ENCODE measurements at places on chromosomes 4 and X.
A peak's percentile ranks its signal among the peaks of the same experiment; 100 is the strongest.

GRCh38 chrX:30067677-30068076 lies 147.7 kb upstream of the MAGEB2 start:
- DNase-seq = no peak

DNA sequence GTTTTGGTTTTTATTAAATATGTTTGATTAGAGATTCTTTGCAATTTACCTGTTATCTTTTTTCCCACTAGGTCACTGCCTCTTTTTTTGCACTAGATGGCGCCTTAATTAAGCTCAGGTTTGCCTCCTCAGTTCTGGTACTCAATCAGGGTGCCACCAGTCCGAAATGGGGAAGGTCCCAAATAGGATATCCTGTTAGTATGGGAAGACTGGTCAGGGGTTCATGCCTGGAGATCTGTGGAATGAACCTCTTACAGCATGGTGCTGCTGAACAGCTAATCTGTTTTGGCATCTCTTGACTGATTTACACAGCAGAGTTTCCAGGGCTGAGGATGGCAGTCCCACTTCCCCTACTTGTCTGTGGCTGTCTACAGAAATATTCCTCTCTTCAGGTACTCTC lies 24.2 kb upstream of the VSIG1 start:
- no peak for DNase-seq

DNA sequence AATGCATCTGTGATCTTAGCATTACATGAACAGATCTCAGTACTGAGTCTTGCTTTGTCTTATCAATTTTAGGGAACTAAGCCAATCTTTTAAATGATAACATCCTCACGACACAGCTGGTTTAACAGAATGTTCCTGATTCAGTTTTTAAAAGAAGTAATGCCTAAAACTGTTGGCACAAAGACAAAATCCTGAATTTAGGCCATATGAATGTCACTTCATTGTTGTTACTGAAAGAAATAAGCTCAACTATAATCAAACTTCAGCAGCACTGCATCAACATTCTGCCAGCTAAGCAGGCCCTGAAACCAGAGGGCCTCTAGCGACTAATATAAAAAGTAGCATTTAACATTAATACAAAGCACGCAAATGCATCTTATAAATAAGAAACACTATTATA lies 130.6 kb downstream of the FRYL start:
- no peak for DNase-seq

DNA sequence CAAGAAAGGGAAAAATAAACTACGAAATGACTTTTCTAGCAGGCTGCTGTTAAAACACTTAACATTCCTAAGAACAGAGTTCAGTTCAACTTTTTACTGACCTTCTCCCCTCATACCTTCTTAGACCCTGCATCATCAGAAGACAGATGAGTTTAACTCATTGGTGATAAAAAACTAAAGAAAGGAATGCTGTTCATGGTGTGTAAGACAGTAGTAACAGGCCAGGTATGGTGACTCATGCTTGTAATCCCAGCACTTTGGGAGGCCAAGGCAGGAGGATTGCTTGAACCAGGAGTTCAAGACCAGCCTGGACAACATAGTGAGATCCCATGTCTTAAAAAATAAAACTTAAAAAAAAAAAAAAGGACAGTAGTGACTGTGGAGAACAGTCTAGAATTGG lies 16.2 kb downstream of the RBM47 start:
- no peak for DNase-seq

DNA sequence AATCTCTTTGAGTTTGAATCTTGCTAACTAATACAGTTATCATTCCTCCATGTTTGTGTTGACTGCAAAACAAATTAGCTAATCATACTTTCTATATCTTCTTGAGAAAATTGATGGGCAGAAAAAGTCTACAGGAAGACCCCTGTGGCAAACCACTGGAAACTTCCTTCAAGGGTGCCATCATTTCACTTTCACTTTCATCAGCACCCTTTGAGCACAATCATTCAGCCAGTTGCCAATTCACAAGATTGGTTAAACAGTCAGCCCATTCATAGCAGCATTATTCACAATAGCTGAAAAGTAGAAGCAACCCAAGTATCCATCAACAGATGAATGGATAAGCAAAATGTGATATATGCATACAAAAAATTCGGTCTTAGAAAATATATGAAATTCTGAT lies 101.5 kb downstream of the CCDC160 start:
- no peak for DNase-seq

DNA sequence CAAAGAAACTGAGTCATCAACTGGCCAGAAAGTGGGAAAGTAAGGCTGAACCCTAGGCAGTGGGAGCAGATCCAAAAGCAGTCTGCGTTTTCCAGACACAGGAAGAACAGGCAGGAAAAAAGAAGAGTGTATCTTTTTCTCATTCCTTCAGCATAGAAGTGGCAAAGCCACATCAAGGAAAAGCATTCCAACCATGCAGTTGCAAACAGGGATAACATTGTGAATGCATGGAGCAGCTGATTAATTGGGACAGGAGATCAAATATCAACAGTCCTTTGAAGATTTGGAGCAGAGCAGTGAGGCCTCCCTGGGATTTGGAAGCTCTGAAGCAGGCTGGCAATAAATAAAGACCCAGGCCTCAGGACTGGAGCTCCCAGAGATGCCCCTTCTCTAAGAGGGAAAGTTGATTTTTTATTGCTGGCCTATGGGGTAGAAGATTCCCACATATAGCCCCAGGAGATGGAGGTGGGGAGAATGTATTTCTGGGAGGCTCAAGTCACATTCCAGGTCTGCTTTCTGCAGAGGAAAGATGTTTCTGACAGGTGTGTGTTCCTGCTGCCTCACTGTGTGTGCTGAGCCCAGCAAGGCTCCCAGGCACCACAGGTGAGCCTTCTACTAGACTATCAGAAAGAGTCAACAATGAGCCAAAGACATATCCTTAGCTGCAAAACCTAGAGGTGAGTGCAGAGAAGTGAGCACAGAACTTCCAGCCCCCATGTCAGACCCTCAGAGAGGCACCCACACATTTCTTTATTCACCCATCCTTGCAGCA lies 222.5 kb downstream of the RAB28 start:
- DNase-seq = no peak

DNA sequence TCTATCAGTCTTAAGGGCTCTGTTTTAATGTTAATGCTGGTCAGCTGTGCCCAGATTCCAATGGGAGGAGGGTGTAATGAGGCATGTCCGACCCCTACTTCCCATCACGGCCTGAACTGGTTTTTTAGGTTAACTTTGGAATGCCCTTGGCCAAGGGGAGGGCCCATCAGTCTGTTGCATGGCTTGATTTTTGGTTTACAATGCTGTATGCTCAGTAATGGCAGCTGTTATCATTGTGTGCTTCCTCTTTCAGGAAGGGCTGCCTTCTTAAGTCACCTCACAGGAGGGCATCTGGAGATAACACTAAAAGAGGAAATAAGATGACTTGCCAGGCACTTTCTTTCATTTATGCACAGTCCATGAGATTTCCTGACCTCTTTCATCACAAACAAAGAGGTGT lies 36.3 kb downstream of the ATXN3L start:
- DNase-seq = peak; percentile 30

DNA sequence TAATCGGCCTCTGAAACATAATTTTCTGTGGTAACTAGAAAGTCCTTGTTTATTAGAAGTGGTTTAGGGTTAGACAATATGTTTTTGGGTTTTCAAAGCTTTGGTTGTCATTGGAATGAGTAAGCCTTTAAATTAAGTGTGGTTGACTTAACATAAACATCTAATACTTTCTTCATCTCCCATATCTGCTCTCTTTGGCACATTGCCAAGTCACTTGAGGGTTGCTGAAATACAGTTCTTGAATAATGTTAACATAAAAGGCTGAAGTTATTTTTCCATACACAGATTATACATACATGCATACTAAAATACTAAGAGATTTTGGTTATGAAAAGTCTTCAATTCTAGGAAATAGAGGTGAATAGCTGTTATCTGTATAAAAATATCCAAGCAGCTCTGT lies 241.7 kb upstream of the BMP3 start:
- peak; percentile 34 for DNase-seq

DNA sequence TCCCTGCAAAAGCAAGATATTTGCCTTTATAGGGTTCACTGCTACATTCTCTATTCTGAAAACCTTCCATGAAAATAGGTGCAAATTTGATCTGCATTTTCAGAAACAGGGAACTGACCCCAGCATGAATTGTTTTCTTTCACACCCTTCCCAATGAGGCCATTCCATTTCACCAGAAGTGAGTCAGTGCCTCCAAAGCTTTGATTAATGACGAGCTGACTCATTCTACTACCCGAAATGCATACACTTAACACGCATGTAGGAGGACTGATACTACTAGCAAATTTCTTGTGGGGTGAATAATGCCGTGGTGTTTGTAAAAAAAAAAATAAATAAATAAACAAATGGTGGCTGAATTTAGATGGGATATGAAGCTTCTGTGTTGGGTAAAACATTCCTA lies 146.9 kb upstream of the FGF13 start:
- peak; percentile 10 for DNase-seq

DNA sequence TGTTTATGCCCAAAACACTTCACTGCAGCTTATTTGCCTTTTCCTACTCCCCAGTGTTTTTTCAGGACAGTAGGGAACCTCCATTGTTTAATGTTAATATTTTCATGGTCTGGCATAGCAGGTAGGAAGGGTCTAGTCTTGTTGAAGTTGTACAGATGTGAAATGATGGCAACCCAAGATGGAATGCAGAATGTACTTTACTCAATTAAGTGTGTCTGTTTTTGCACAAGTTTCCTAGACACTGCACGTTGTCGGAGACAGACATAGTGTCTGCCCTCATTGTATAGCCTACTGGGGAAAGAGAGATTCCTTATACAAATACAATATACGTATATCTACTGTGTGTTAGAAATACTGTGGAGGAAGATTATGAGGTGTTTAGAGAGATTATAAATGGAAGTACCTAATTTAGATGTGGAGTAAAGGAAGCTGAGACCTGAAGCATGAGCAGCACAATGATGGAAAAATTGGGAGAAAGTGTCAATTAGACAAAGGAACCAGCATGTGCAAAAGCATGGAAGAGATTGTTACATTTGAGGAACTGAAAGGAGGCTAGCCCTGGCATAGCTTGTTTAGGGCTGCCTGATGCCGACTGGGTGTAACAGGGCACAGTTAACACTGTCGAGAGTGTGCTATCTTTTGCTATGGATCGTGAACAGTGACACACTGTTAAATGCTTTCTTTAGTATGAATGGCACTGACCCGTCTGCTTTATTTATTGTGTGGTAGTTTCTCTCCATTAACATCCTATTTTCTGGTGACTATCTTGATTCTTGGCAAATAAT lies 18.4 kb downstream of the CPEB2 start:
- DNase-seq = no peak

- no peak for DNase-seq
Measured at GRCh38 chr4:72531768-72532290, 37.2 kb downstream of the ADAMTS3 start.

DNA sequence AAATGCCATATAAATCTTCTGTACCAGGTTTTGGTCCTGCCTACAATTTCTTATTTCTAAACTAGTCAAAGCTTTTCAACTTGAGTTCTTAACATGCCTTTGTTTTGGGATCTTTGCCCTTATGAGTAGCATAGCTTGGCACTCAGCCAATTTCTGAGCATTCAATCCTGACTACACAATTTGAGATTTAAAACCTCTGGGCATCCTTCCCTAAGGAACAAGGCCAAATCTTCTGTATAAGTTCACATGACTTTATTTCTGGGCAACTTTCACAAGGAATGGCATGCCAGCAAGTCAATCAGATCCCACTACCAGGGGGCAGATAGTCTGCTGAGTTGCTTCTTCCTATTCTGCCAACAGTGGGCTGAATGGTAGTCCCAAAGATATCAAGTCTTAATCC lies 254.2 kb downstream of the ADAMTS3 start:
- DNase-seq = peak; percentile 83

GRCh38 chrX:132673331-132673730 lies 184.5 kb upstream of the MBNL3 start:
- no peak for DNase-seq

GRCh38 chr4:177008836-177009501 lies 216.2 kb upstream of the VEGFC start:
- DNase-seq = no peak

DNA sequence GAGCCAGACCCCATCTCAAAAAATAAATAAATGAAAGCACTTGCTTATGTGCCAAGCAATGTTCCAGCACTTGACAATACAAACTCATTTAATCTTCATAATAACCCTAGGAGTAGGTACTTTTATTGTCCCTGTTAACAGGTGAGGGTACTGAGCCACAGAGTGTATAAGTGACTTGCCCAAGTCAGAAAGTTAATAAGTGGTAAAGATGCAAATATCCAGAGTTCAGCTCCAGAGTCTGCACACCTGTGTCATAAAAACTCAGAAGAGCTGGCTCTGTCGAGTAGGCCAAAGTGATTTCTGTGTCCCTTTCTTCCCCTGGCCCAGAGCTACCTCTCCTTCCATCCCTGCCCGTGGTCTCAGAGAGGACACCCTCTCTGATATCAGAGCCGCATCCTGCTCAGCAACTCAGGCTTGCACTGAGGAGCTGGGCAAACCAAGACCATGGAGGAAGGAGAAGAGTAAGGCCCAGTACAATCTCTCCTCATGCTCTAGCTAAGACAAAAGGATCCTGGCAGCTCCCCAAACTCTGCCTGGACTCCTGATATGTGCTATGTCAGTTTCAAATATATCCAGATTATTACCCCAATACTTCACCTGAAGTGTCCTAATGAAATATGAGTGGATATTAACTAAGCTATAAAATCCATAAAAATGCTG lies 136.3 kb downstream of the HS6ST2 start:
- no peak for DNase-seq

Data from foreskin fibroblast (primary cell).